NCI-H187 (cell line): ENCODE measurements at places on chromosomes 2 and 18.

DNA sequence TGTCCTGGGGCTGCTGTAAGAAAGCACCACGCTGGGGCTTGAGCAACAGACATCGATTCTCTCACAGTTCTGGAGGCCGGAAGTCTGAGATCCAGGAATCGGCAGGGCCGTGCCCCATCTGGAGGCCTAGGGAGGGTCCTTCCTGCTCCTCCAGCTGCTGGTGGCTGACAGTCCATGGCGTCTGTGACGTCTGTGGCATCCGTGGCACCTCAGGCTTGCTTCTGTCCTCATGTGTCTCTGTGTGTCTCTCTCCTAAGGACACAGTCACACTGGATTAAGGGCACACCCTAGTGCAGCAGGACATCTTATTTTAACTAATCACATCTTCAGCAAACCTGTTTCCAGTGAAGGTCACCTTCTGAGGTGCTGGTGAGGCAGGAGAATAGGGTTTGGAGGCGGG is 32.6 kb upstream of the KCNF1 start:
- no peak for DNase-seq

GRCh38 chr2:107591561-107592279 is 235.0 kb upstream of the RGPD4 start:
- DNase-seq, result no peak

DNA sequence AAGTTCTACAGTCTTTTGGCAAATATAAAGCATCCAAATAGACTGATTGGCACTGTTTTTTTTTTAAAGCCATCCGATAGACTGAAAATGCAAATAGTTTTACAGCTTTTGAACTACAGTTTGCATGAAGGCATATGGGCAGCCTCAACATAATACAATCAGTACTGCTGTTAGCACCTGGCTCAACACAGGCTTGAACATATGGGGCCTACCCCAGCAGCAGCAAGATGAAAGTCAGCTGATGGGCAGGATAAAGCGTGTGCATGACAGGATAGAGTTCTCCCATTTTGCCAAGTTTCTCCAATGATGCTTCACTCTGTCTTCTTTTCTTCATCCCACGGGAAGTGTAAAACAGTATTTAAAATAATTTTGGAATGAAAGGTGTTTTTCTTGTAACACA is 1.3 kb upstream of the AKAIN1 start:
- DNase-seq, result no peak

GRCh38 chr2:122481244-122481622 is 725.8 kb downstream of the TSN start:
- DNase-seq, result no peak

GRCh38 chr2:240302933-240303595 is 132.4 kb upstream of the GPC1 start:
- no peak for DNase-seq

DNA sequence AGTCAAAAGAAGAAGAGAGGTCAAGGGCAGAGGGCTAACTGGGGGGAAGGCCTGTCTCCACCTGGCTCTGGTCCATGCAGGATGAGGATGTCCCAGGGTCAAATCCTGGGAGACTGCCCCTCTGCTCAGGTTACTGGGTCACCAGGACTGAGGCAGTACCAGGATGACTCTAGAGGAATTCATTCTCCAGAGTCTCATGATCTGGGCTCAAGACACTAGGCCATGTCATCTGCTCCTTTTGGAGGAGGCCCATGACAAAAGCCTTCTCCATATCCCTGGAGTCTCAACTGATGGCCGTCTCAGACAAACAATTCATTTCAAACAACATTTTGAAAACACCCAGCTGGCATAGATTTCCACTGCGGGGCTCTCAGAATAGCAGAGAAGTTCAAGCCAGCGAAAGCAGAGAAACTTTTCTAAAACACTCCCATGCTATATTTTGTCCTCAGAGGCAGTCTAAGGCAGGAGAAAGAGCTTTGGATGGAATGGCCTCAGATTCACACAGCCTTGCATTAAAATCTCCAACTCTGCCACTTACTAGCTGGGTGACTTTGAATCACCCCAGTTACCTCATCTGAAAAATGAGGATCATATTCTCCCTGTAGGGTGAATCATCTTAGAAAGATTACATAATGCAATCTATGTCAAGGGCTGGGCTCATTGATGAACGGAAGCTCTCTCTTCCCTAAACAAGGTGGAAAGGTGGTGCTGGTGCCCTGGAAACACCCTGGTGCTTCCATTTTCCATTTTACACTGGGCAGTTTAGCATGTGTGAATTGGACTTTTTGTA is 48.8 kb upstream of the LCLAT1 start:
- DNase-seq, result no peak

DNA sequence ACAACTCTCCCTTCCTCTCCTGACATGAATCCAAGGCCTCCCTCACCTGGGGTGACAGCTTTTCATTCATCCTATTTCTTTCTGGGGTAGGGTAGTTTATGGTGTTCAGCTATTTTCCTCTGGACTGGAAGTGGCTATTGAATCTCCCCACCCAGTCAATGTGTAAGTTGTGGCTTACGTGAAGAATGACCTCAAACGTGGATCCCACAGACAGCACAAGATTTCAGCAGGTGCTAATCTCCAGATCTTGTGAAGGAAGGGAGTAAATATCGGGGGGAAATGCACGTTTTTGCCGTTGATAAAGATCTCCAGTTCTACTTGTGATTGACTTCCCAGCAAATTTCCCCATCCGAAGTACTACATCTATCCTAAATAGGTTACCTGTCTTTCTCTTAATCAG is 71.4 kb upstream of the THOC1 start:
- no peak for DNase-seq

DNA sequence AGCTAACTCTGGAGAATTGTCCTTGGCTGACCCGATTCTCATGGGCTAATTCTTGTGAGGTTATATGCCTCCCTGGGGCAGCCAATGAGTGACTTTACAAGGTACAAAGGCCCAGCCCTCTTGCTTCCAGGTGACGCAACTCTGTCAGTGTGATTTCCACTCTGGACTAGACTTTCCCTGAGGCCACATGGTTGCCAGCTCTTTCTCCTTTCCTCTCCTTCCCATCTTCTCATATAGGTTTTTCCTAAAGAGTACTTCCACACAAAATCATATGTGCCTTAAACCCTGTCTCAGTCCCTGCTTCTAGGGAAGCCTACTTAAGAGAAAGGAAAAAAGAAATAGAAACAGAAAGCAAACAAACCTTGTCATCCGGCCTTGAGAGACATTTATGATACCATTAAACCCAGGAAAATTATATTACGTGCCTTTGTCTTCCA is 226.2 kb upstream of the ZSWIM2 start:
- DNase-seq, result no peak

- no peak for DNase-seq
These were observed 3.8 kb upstream of the ARHGAP25 start for GRCh38 chr2:68730828-68731227.

DNA sequence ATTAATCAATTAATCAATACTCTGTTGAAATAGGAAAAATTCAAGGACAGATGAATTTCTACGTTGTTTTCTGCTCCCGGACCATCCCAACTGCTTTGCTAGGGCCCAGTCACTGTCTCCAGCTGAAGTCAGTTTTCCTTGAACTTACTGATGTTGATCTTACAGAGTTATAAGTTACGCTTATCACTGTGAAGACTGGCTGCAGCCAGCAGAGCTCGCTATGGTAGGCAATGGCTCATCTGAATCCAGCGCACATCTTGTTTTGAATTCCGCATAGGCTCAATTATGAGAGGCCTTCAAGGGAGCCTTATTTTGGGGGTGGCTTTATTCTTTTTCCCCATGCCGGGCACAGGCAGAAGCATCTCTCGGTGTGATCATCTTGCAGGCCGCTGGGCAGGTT is 2.7 kb downstream of the MC2R start:
- DNase-seq, result no peak

GRCh38 chr2:222752746-222753145 is 81.3 kb downstream of the MOGAT1 start:
- DNase-seq, result no peak

DNA sequence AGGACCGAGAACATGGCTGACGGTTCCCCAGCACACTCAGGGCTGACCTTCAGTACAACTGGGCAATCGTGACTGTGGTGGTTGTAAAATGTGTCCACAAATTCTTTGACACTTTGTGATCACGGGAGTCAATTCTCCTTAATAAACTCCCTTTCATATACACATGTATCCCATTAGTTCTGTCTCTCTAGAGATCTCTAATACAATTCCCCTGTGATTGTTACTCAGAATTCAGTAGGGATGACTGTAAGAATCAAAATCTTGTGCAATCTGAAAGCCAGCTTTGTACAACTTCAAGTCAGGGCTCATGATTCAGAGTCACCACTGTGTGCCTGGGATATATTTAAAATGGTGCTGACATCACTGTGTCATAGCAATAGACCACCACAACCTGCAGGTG is 89.5 kb upstream of the LMAN1 start:
- DNase-seq, result no peak

DNA sequence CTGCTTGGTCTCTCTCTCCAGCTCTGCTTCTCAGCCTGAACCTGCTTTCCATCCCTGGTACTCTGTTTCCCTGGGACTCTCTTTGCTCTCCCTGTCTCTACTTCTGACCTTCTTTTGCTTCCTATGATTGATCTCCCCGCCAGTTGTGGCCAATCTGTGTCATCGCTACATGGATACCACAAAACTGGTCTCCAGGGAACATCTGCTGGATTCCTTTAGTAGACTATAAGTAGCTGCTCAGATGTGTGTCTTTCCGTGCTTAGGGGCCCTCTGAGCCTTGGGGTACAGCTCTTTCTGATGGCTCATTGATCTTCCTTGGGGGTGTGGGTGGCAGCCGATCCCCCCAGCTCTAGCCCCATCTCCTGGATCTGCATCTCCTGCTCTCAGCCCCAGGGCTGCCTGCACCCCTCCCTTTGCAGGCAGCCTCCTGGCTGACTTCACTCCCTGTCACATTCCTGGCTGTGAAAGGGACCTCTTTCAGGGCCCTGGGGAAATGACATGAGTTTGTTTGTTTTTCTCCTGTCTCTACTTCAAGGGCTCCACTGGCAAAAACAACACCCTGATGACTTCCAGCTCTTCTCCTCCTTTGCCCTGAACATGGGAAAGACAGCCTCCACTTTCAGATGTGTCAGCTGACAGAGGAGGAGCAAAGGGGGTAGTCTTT is 333.7 kb downstream of the CYP26B1 start:
- DNase-seq, result no peak

DNA sequence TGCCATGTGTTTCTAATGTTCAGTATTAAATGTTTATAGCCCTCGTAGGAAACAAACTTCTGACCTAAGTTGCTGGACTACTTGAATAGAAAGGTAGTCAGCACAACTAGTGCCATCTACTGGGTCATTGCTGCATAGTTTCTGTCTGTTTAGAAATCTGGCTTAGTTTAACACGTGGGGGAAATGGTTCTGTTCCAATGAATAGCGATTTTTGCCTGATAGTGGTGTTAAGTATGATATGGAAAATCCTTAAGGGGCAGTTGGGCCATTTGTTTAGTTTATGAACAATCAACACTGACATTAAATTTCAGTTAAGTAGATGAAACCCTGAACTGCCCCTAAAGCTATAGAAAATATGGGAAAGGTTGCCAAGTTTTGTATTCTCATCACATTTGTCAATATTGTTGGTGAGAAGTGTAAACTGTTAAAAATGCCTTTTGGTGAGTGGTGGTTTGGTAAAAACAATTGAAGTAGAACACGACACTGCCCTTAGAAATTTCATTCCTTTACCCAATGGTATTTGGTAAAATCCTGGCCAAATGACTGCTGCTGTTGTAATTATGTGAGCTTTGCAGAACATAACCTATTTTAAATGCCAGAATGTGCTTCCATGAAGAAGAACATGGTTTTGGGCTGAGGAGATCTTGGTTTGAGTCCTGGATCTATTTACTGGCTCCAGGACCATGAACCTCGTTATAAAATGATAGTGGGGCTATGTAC is 13.2 kb downstream of the NABP1 start:
- DNase-seq, result no peak

DNA sequence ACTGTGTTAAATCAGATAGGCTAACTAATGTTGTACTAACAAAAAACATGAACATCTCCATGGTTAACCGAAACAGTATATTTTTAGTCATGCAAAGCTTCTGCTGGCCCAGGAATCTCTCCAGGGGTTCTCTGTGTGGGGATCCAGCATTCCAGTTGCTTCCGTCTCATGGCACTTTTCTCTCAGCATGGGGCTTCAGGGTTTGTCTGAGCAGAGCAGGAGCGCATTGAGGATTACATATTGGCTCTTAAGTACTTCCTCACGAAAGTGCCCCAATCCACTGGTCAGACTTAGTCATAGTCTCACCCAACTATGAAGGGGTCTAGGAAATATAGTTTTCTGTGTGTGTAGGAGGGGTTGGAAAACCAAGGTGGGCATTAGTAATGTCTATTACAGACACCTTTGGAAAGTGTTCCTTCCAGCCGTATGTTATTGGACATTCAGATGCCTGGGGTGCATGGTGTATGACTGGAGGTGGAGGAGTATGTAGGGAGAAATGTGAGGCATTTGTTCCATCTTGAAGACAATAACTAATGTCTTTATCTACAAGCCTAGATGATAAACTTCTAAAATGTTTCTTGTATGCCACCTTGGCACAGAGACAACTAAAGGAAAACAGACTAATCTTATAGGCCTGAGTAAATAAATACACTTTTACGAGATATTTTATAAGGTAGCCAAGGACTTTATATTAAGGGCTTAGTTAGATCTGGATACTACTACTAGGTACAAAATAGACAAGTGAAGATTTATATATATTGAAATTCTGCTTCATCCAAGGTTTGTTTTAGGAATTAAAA is 123.8 kb upstream of the ZEB2 start:
- DNase-seq, result no peak

- DNase-seq, result no peak
These were observed 542.1 kb upstream of the SYT4 start for GRCh38 chr18:43819397-43819796.

GRCh38 chr2:112048887-112049286 is 6.2 kb upstream of the TMEM87B start:
- DNase-seq, result peak; percentile 2

DNA sequence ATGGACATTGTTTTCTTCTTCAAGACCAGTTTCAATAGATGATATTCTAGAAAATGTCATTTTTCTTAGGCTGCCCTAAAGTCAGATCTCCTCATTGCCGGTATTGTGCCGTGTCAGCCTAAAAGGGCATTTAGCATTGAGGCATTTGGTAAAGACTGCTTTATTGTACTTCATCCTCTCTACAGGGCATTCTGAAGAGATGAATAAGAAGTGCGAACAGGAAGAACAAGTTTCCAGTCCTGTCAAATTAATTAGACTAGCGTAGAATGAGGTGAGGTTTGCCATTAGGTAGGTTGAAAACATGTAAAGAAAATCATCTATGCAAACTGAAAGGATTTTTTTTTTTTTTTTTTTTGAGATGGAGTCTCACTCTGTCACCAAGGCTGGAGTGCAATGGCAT is 60.6 kb downstream of the ETAA1 start:
- no peak for DNase-seq

- DNase-seq, result no peak
These were observed 150.4 kb downstream of the MTX2 start for GRCh38 chr2:176419591-176420071.

GRCh38 chr18:48825101-48825745 is 125.5 kb downstream of the SMAD7 start:
- DNase-seq, result no peak

- DNase-seq, result peak; percentile 68
These were observed 85.3 kb upstream of the EFEMP1 start for GRCh38 chr2:56008661-56009431.

DNA sequence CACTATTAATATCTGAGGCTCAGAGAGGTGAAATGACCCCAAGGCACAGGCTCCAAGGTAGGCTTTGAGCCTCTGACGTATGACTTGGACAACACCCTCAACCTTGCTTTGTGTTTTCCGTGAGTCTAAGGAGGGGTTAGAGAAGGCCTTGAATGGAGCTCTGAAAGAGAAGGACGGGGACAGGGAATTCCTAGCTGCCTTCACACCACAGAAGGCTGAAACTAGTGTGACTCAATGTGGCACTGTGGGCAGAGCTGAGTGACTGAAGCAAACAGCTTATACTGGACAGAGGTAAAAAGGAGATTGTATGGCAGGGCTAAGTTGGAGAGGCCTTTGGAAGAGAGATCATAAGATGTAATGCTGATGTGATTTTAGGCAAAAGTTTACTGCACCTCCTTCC is 3.5 kb upstream of the NCK2 start:
- no peak for DNase-seq
